ENCODE measurements at places on chromosomes 5 and 9.

GRCh38 chr5:57816108-57816507 lies 333.5 kb upstream of the ACTBL2 start:
- DNase-seq: no peak

DNA sequence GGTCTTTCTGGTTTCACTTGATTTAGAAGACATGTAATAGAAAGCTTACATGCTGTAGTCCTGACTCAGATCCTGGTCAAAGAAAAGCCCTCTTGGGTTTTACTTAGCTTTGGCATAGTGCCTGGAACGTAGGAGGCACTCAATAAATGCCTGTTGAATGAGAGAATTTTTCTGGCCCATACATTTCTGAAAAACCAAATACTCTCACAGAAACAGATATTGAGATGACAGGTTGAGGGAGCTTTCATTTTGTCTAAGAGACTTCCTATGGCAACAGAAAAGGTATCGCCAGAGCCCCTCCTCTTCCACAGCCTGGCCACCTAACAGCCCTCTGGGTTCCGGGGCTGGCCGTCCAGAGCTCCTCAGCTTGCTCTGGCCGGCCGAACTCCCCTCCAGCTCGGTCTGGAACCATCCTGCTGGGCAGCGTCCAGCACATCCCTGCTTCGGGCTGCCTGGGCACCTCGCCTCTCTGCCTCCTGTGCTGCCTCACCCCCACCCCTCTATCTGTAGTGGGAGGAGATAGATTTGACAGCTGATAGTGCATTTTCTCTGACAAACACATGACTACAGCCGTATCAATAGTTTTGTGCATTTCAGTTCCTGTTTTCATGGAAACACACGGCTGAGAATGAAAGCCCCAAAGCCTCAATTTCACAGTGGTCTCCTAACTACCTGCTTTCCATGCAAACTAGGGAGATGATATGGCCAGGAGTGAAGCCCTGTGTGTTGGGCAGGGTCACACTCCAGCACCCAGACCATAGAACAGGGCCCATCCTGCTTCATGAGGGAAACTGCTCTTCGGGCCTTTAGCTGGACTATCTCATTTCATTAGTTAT lies 1.1 kb downstream of the IL4 start:
- DNase-seq: no peak

DNA sequence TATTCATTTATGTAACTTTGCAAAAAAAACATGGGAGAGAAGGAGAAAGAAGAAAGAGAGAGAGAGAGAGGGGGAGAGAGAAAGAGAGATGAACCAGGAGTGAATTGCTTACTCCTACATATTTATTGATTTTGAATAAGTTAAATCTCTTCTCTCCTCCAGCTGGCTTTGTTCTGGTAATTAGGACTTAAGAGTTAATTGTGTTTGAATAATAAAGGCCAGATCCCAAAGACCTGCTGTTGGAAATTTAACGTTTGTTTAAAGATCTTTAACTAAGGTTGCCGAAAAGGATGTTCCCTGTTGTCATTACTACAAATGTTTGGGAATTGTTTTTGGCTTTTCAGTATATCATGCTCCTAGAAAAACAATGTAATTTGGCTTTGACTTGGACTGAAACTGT lies 473.0 kb downstream of the TUSC1 start:
- DNase-seq: no peak

GRCh38 chr5:153308282-153308681 lies 182.2 kb upstream of the GRIA1 start:
- DNase-seq: no peak

Data from stimulated activated CD8-positive, alpha-beta memory T cell treated with anti-CD3 and anti-CD28 coated beads, Interleukin-2, amount 100 ng/mL, for 1 hour (primary cell).